ENCODE measurements at places on chromosomes 3 and 15.

- no peak for DNase-seq
These were observed 444.5 kb downstream of the PLOD2 start for GRCh38 chr3:145716519-145716918.

- peak; percentile 50 for DNase-seq
These were observed 114.1 kb upstream of the FRMD4B start for GRCh38 chr3:69499899-69500421.

GRCh38 chr3:32184187-32184730, 54.2 kb upstream of the CMTM8 start:
- no peak for DNase-seq

DNA sequence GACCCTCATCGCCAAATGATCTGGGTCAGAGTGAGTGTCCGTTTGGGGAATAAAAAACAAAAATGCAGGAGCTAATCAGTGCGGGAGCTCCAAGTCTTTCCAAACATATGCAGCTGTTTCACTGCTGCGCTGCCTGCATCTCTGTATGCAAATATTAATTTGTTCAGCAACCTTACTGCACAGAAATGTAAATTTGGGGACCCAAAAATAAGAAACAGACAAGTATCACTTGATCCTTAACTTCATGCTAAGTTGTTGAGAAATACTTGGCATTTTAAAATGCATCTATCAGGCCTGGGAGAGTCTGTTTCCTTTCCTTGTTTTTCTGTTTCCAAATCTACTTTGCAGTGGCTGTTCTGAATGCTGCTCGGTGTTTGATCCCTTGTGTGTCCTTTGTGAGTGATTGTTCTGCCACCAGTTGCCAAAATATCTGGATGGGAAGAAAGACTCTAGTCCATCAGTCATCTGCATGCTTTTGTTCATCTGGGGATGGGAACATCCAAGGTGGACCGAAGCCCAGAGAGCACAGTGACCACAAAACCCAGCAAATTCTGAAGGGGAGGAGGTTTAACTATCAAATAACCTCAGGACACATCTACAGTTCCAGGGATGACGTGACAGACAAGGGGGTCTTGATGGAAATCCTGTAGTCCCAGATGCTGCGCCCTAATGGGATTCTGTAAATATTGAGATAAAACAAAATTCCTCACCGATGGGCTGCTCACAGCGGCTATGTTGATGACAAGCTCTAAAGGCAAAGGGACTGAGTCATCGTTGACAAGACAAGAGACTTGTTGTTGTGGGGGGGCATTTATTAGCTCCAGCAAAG, 199.5 kb upstream of the WNT5A start:
- DNase-seq = no peak

- no peak for DNase-seq
These were observed 148.3 kb upstream of the TSC22D2 start for GRCh38 chr3:150259526-150260397.

DNA sequence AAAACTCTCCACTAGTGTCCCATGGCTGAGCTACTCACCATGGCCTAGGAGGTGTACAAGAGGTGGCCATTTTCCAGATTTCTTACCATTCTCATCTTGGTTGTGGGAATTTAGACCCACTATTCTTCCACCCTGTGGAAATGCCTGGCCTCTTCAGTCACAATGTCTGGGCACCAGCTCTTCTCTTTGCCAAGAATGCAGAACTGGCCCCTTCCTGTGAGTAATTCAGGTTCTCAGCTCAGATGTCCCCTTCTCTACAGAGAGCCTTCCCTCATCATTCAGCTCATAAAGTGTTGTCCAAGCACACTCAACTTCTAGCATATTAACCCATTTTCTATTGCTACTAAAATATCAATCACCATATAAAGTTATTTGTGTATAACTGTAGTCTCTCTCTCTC, 575.5 kb upstream of the KCNMB2 start:
- DNase-seq = no peak

DNA sequence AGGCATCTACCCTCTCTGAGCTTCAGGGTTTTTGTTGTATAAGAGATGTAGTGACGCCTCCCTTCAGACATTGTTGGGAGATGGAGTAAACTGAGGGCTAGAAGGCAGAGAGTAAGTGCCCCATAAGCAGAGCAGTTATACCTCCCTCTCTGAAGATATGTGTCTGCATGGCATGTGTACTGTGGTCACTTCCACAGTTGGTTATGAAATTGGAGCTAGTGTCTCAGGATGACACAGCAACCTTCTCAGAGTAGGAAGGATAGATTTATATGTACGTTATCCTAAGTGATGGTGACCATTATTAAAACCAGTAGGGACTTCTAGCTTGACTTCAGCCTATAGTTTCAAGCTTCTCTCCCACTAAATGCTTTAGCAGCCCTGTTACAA, 17.9 kb downstream of the PXK start:
- DNase-seq = no peak

GRCh38 chr3:180749796-180750195, 70.5 kb upstream of the CCDC39 start:
- no peak for DNase-seq

GRCh38 chr3:153760948-153761347, 360.2 kb upstream of the ARHGEF26 start:
- no peak for DNase-seq

DNA sequence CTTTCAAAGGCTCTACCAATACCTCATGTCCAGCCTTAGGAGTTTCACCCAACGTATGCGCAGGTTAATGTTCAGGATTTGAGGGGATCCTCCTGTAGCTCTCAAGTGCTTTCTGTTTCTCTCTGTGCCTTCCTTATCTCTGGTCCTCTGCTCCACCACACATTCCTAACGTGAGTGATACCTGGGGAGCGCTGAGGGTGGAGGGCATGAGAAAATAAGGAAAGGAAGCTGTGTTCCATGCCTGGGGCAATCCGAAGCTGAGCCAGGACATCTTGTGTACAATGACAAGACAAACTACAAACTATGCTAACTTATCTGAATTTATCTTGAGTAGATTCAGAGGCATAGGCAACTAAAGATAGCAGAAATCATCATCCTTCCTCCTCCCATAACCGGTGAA, 136.4 kb downstream of the SST start:
- no peak for DNase-seq

DNA sequence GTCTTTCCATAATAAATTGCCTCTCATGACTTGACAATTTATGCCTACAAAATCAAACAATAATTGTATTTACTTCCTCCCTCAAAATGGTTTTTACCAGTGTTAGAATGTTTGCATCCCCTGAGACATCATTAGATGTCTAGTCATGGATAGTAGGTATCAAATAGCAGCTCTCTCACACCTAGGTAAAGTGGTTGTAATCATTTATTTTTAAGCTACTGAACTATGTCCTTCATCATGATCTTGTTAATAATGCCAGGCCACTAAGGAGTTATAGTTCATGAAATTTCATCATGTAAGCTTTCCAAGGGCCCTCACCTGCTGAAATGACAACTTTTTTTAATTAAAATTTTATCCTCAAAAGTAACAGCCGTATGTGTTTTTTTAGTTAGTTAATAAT, 134.1 kb downstream of the ARPP21 start:
- no peak for DNase-seq

GRCh38 chr3:197833930-197834715, 43.1 kb downstream of the LRCH3 start:
- no peak for DNase-seq

- DNase-seq = no peak
These were observed 16.1 kb downstream of the NANOGP8 start for GRCh38 chr15:35068846-35069475.

GRCh38 chr3:164929642-164930041, 148.7 kb downstream of the SI start:
- no peak for DNase-seq

DNA sequence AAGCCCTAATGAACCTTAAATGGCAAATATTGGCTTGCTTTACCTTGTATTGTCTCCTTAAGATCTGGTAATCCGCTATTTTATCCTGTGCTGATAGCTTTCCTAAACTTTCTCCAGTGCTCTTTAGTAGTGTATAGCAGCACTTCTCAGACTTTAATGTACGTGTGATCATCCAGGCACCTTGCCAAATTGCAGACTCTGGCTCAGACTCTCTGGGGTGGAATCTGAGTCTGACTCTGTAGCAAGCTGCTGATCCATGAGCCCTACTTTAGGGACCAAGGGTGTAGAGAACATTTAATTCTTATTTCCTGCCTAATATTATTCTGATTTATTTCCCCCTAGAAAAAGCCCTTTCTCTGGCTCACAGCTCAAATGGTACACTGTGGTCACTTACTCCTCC, 518.8 kb upstream of the ZNF385D start:
- DNase-seq = no peak
